ENCODE measurements at places on chromosomes 13 and 19.

GRCh38 chr13:30865123-30866049, 40.7 kb upstream of the MEDAG start:
- peak; percentile 86 for DNase-seq

- DNase-seq: no peak
Measured at GRCh38 chr13:59587030-59587429, 576.7 kb downstream of the DIAPH3 start.

GRCh38 chr13:53045189-53045588, 16.6 kb downstream of the OLFM4 start:
- no peak for DNase-seq

- DNase-seq: no peak
Measured at GRCh38 chr19:44796701-44797115, 12.2 kb upstream of the BCAM start.

- no peak for DNase-seq
Measured at GRCh38 chr13:41696163-41697003, 239.0 kb downstream of the RGCC start.

DNA sequence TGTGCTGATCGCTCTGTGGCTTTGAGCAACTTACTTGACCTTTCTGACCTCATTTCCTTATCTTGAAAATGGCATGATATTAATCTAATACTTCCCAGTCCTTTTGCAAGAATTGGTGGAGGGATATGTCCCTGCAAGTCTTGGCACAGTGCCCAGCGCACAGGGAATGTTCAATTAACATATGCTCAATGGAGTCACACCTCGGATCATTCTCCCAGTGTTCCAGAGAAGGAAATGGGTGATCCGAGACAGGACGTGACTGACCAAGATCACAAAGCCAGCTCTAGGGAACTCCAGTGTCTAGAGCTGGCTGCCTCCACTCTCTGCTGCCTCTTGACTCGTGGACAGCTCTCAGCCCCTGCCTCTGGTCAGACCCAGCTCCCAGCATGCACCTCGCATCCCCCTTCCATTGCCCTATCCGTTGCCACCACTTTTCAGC, 3.6 kb downstream of the CDC42EP5 start:
- DNase-seq: no peak

DNA sequence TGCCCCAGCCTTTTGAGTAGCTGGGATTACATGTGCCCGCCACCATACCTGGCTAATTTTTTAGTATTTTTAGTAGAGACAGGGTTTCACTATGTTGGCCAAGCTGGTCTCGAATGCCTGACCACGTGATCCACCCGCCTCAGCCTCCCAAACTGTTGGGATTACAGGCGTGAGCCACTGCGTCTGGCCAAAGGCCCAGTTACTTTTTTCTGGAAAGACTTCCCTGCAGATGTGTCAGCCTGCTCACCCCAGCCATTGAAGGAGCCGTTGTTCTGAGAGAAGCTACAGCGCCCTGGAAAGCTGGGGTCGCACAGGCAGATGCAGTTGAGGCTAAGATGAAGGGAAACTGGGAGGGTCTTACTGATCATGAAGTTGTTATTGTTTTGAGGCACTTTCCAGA, 7.9 kb upstream of the ZNF626 start:
- DNase-seq: no peak

DNA sequence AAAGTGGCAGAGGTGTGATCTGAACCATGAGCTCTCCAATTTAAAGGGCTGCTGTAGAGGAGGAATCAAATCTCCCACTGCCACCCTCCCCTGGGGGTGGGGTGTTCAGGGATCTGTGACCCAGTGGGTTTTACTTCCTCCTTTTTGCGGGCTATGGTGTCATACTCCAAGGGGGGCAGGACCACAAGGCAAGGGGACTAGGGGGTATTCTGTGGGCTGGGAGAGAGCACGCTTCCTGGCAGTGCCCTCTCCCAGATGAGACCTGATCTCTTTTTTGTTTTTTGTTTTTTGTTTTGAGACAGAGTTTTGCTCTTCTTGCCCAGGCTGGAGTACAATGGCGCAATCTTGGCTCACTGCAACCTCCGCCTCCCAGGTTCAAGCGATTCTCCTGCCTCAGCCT, 10.3 kb downstream of the PLD3 start:
- peak; percentile 87 for DNase-seq

- DNase-seq: no peak
Measured at GRCh38 chr19:55112246-55112776, 5.1 kb downstream of the PPP1R12C start.

DNA sequence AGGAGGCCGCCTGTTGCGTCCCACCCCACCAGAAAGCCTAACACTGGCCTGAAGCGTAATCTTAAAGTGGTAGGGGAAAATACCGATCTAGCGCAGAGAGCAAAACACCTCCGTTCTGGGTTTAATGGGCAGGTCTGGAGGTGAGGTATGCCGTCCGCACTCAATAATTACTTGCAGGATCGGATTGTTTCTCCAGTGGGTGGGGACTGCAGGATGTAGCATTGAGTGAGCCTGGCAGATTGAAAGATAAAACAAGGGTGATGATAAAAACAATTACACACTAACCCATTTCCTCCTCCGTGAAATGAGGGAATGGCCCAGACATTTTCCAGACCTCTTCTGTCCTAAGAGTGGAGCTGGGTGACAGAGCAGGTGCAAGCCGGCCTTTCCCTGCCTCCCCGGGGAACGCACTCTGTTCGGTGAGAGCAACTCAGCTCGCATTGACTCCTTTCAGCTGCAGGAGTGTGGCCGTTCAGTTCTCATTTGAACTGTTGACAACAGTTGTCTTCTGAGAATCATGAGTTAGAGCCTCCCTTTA, 110.2 kb upstream of the DOCK9 start:
- DNase-seq: no peak

GRCh38 chr19:52941941-52942385, 18.7 kb upstream of the ZNF888 start:
- no peak for DNase-seq

- DNase-seq: no peak
Measured at GRCh38 chr13:23804166-23804565, 85.0 kb downstream of the MIPEP start.

DNA sequence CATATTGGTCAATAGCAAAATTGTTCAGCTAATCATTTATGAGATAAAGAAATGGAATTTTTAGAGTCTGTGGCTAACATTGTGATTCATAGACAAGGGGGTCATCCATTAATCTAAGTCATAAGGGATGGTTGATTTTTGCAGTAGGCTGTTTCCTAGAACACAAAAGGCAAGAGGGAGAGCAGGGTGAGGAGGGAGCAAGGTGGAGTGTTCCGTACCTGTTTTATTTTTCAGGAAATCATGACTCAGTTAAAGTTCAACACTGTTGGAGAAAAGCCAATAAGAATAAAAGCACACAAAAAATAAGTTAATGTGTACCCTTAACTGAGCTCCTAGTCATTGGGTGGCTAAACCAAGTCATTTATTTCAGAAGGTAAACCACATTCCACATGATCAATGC, 512.4 kb upstream of the ATXN8OS start:
- no peak for DNase-seq

- peak; percentile 52 for DNase-seq
Measured at GRCh38 chr19:16702123-16702522, 17.5 kb upstream of the NWD1 start.

- peak; percentile 90 for DNase-seq
Measured at GRCh38 chr19:39430675-39431593, 4.8 kb downstream of the RPS16 start.

DNA sequence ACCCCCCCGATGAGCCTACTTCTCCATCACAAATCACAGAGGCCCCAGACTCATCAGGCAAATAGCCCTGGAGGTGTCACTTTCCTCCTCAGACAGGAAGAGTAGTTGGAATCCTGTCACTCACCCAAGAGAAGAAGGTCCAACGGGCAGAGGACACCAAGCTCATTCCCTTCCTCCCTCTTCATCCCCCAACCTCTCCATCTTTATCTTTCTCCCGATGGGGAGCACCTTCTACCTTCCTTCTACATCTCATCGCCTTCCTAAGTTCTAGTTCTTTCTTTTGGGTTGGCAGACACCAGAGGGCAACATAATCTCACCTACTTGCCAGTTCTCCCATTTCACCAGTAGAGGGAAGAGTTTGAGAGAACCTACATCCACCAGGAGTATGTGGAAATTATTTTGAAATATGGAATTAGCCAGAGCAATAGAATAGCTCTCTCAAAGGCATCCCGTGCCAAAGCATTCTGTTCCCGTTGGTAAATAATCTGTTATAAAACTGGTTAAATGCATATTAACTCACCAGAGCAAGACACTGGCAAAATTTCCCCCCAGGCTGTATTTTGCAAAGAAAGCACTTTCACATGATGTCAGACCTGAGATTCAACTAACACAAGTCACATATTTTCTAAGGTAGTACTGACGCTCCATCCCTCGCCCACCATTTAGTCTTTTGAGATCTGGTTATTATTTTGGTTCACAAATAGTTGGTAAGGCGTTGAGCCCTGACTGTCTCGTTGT, 55.0 kb downstream of the ZIC5 start:
- DNase-seq: peak; percentile 72

GRCh38 chr13:19862481-19863313, 752 bp downstream of the ZMYM5 start:
- DNase-seq: peak; percentile 12

- DNase-seq: no peak
Measured at GRCh38 chr19:4295972-4296771, 6.0 kb downstream of the TMIGD2 start.

- DNase-seq: peak; percentile 73
Measured at GRCh38 chr19:35904311-35905068, 2.2 kb downstream of the HCST start.

DNA sequence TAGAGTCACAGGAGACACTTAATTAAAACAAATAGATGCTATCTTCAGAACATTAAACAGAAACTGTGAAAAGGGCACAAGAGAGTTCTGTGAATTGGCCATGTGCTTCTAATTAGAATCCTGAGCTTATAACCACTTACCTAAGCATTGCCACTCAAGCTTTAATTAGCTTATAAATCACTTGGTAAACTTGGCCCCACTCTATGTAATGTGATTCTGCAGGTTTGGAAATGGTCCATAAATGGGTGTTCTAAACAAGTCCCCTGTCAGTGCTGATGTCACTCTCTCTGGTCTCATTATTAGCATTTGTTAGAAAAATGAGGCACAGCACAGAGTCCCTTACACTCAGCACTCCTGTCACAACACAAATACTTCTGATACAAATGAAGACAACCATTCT, 18.0 kb downstream of the ZNF91 start:
- no peak for DNase-seq

- DNase-seq: no peak
Measured at GRCh38 chr19:45187421-45188100, 9.0 kb downstream of the BLOC1S3 start.

DNA sequence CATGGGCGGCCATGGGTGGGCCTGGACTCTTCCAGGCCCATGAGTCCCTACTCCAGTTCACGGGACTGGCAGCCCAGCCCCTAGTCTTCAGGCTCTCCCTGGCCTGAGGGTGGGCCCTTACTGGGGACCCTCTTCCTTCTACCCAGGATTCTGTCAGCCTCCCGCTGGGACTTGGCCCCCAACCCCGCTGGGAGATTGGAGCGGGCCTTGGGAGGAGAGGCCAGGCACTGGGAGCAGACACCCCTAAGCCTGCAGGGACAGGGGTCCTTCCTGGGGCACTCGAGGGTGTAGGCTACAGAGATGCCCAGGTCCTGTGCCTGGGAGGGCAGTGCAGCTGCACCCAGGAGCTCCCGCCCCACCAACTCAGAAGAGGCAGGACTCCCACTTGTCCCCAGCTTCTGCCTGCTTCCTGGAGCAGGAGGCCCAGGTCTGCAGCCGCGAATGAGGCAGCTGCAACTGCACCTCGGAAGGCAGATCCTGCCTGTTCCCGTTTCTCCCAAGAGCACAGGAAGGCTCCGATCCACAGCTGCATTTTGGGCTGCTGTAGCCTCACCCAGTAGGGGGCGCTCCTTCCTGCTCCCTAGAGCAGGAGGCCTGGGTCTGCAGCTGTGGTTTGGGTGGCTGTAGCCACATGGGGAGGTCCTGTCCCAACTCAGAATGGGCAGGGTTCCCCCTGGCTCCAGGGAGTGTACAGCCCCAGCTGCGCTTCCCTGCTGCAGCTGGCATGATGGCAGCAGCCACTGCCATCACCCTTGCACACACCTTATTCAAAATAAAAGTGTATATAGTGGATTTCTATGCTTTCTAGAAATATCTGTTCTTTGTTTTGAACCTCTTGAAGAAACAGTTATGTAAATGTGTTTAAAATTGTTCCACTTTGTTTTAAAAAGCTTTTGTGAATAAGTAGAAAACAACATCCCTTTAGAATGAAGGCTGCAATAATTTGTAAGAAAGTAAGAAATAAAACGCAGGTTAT, 46.8 kb downstream of the TEX26 start:
- DNase-seq: peak; percentile 66

DNA sequence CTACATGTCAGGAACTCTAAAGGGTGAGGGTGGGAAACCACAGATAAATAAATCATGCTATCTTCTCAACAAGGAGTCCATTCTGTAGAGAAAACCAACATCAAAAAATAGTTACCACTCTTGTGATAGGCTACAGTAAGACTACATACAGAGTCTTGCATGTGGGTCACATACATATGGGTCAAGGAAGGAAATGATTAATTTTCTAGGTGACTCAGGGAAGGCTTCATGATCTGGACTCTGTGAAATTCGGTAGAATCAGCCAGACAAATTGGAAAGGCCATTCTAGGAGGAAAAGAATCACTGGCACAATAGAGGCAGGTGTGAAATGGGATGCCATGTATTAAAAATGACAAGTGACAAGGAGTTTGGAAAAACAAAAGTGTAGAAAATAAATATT, 638.9 kb downstream of the LIG4 start:
- DNase-seq: no peak

GRCh38 chr19:17385878-17386611, 8.0 kb downstream of the CCDC194 start:
- DNase-seq: peak; percentile 42

GRCh38 chr13:48775804-48776203, 122.1 kb downstream of the CYSLTR2 start:
- no peak for DNase-seq

- no peak for DNase-seq
Measured at GRCh38 chr19:13951043-13951442, 1.3 kb upstream of the DCAF15 start.

DNA sequence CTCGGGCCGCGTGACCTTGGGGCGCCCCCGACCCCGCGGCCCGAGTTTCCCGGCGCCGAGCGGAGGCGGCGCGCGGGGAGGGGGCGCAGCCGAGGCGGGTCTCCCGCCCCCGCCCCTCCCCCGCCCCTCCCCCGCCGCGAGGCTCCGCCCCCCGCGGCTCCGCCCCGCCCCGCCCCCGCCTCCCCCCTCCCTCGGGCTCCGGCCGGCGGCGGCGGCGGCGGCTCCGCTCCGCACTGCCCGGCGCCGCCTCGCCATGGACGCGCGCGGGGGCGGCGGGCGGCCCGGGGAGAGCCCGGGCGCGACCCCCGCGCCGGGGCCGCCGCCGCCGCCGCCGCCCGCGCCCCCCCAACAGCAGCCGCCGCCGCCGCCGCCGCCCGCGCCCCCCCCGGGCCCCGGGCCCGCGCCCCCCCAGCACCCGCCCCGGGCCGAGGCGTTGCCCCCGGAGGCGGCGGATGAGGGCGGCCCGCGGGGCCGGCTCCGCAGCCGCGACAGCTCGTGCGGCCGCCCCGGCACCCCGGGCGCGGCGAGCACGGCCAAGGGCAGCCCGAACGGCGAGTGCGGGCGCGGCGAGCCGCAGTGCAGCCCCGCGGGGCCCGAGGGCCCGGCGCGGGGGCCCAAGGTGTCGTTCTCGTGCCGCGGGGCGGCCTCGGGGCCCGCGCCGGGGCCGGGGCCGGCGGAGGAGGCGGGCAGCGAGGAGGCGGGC, at the start of gene HCN2:
HCN2 (plus strand) TSS at position 189 of the 703 bp plus-strand sequence; CDS start at position 254, 65 bp downstream.
- DNase-seq: no peak

- DNase-seq: no peak
Measured at GRCh38 chr13:103539265-103539664, 473.0 kb upstream of the SLC10A2 start.

GRCh38 chr13:98142380-98143156, at the start of gene FARP1:
TSS of gene FARP1 (plus strand) at chr13:98143094. CDS start at chr13:98213243, 70,149 bp downstream.
- peak; percentile 12 for DNase-seq

- no peak for DNase-seq
Measured at GRCh38 chr13:52749419-52749818, 9.8 kb upstream of the CNMD start.
